ENCODE measurements at places on chromosomes 7 and 10. TPM values are rescaled to one million over a fixed set of nuclear protein-coding genes. Genes with fewer than 3 reads are reported as not detected.

Gene SPRN
- not detected for total RNA-seq

Gene SUN3
- total RNA-seq = not detected

Gene DIP2C
- 17.3 TPM for total RNA-seq

- H3K4me1 ChIP-seq = no peaks in the 10 kb centered on the region
- H3K27ac ChIP-seq = no peak overlapping the region
- no peak for DNase-seq
Observed at GRCh38 chr10:101709359-101710058, 14.5 kb upstream of the FBXW4 start.

DNA sequence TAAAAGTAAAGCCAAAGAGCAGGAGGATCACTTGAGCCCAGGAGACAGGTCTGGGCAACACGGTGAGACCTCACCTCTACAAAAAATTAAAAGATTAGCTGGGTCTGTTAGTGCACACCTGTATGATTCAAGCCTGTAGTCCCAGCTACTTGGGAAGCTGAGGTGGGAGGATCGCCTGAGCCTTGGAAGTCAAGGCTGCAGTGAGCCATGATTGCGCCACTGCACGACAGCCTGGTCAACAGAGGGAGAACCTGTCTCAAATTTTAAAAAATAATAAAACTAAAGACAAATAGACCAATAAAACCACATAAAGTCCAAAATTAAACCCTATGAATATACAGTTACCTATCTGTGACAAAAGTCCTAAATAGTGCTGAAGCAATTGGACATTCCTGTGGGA, 3.2 kb downstream of the LMBR1 start:
- H3K27me3 ChIP-seq = no peaks in the 10 kb centered on the region
- no peak overlapping the region for H3K27ac ChIP-seq
- DNase-seq = no peak

- no peaks in the 10 kb centered on the region for H3K36me3 ChIP-seq
- H3K27ac ChIP-seq = no peak within 1 kb of the TSS
- H3K27me3 ChIP-seq = peaks cover 4% of the 10 kb centered on the region
- DNase-seq = no peak
- no peaks in the 10 kb centered on the region for H3K4me1 ChIP-seq
Observed at GRCh38 chr7:142961973-142962926, at the start of gene KEL. KEL (minus strand) TSS chr7:142962363; CDS start chr7:142962206, 157 bp downstream.

- no peaks in the 10 kb centered on the region for H3K4me1 ChIP-seq
- DNase-seq = no peak
- no peaks in the 10 kb centered on the region for H3K27me3 ChIP-seq
- H3K36me3 ChIP-seq = no peaks in the 10 kb centered on the region
- no peak overlapping the region for H3K4me3 ChIP-seq
- no peak overlapping the region for H3K27ac ChIP-seq
Observed at GRCh38 chr7:24722386-24723177, 34.7 kb downstream of the GSDME start.

DNA sequence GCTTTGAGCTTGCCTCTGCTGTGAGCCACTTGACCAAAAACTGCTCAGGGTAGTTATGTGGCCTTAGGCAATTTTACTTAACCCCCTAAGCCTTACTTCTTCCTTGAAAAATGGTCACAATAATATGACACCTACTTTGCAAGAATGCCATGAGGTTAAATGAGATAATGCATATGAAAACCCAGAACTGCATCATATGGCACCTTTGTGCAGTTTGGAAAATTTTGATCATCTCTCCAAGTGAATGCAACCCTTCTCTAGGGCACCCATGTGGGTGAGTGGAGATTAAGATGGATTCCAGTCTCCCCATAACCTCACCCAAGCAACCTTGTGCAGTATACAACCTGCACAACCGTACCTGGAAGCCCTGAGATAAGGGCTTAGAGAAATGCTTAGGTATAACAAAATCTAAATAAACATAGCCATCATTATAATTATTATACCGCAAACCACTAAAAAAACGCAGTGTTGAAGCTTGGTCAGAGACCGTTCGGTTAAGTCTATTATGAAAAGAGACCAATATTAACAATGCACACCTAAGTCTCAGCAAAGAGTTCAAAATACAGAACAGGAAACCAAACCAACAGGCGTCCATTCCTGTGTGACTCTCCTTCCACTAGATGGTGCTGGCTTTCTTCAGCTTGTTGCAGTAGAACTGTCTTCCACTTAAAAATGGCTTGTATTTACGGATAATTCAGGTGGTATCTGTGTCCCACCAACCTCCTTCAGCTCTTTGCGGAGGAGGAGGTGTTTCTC, 21.0 kb upstream of the ASB15 start:
- no peak overlapping the region for H3K27ac ChIP-seq
- H3K36me3 ChIP-seq = no peaks in the 10 kb centered on the region
- H3K27me3 ChIP-seq = no peaks in the 10 kb centered on the region
- no peak for DNase-seq
- no peaks in the 10 kb centered on the region for H3K4me1 ChIP-seq

DNA sequence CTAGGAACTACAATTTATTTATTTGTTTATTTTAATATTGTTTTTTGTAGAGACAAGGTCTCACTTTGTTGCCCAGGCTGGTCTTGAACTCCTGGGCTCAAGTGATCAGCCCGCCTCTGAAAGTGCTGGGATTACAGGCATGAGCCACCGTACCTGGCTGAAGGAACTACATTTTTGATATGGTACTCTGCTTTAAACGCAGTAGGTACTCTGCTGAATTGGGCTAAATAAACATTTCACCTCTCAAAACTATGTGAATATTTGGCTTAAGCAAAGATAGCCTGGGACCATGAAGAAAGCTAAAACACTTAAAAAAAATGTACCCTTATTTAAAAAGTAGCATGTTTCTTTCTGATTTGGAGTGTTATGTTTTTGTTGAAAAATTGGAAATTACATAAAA, 138.2 kb downstream of the ADK start:
- H3K27me3 ChIP-seq = no peaks in the 10 kb centered on the region
- no peak for DNase-seq
- H3K4me3 ChIP-seq = no peak overlapping the region
- peaks cover 3% of the 10 kb centered on the region for H3K4me1 ChIP-seq
